G401 (cell line): ENCODE measurements at places on chromosomes 12 and 14. TPM values are rescaled to one million over a fixed set of nuclear protein-coding genes. Genes with fewer than 3 reads are reported as not detected.

MANSC4 gene
- total RNA-seq, result not detected in 2 replicates

TRIAP1 gene
- total RNA-seq, result 90.3 and 118 TPM in 2 replicates

DNA sequence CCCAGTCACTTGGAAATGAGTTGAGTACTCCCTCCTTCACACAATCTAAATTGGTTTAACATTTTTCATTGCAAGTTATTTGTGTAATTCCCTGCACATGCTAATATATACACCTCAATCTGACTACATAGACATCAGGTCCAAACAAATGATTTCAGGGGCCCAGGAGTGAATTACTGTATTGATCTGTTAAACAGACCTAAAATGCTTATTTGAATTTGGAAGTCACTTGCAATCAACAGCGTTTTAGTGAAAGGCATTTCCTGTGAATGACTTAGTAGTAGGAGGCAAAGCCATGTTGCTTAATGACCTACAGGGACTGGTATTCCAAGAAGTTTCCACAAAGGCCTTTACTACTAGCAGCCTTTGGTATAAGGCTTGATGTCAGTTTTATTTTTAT, 22.6 kb upstream of the SLC15A5 start:
- no peak for DNase-seq

DNA sequence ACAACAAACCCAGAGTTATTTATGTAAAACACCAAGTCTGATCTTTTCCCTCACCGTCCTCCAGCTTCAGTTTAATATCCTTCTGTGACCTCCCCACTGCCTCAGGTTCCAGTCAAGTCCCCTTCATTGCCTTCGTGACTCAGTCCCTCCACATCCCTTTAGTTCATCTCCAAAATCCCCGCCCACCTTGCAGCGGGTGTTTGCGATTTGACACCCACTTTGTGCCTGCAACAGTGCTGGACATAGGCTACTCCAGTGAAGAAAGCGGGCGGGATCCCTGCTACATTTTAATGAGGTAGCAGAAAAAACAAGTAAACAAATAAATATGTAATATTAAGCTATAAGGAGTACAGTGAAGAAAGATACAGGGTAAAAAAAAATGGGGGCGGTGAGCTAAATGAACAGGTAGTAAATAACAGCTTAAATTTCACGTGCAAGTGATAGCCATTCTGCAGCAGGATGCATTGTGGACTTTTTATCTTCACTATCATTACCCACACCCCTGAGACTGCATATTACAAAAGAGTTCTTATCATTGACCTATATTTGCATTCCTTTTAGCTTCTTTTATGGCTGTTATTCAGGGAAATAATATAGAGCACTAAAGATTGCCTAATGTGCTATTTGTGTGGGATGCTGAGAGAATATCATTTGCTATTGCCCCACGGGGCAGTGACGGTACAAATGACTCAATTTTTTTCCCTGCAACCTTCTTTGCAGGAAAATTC, 222.8 kb upstream of the NUDT4 start:
- DNase-seq, result no peak

- DNase-seq, result no peak
Observed at GRCh38 chr14:93549595-93549994, 118.9 kb downstream of the UNC79 start.

- DNase-seq, result no peak
Observed at GRCh38 chr14:91027561-91027960, 32.9 kb downstream of the RPS6KA5 start.

DNA sequence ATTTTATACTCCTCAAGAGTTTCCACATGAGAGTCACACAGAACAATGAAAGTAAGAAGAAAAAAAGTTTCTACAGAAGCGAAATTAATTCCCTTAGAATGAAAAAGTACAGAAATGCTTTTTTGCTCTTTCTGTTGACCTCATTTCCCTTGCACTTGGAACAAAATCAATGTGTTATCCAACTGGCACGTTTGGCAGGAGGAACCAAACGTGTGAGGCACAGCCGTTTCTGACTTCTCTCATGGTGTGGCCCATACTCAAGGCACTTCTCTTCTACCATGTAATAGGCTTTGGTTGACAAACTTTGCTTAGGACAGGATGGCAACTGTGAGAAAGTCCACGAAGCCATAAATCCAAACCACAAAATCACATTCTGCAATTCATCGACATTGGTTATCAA, 297.0 kb downstream of the FUT8 start:
- peak; percentile 82 for DNase-seq

GRCh38 chr12:50120953-50121352, 8.9 kb downstream of the COX14 start:
- no peak for DNase-seq
